CD4-positive, alpha-beta T cell treated with Interleukin-6 at 100 ng/mL for 8 hours (primary cell): ENCODE measurements at places on chromosomes 5 and 9.

DNA sequence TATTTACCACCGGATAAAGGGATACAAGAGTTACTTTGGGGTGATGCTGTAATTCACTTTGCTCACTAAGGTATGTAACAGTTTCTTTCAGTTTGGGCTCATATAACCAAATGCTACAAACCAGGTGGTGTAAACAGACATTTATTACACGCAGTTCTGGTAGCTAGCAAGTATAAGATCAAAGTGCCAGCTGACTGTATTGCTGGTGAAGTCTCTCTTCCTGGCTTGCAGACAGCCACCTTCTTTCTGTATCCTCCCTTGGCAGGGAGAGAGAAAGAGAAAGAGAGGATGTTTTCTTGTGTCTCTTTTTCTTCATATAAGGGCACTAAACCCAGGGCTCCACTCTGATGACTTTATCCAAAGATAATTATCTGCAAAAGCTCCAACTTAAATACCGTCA is 552.5 kb upstream of the FTMT start:
- no peak for DNase-seq

GRCh38 chr9:130129432-130130061 is 42.7 kb upstream of the NCS1 start:
- no peak for DNase-seq

- no peak for DNase-seq
Observed at GRCh38 chr9:551986-552929, 289.2 kb upstream of the DMRT1 start.

GRCh38 chr5:38766151-38766550 is 79.7 kb upstream of the OSMR start:
- DNase-seq, result no peak

DNA sequence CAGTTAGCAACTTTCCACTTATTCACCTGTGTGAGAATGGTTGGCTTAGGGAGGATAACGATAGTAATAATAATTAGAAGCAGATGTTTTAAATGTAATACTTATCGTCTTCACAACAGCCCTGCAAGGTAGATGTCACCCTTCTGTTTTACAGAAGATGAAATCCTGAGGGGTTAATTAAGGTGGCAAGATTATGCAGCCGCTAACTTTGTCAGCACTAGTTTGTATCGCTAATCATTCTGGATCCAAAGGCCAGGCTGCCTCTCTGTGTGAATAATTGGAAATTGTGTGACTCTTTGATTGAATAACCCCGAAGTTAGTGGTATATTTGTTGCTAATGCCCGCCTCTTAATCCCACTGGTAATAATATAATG is 635 bp downstream of the IFT74 start:
- no peak for DNase-seq

DNA sequence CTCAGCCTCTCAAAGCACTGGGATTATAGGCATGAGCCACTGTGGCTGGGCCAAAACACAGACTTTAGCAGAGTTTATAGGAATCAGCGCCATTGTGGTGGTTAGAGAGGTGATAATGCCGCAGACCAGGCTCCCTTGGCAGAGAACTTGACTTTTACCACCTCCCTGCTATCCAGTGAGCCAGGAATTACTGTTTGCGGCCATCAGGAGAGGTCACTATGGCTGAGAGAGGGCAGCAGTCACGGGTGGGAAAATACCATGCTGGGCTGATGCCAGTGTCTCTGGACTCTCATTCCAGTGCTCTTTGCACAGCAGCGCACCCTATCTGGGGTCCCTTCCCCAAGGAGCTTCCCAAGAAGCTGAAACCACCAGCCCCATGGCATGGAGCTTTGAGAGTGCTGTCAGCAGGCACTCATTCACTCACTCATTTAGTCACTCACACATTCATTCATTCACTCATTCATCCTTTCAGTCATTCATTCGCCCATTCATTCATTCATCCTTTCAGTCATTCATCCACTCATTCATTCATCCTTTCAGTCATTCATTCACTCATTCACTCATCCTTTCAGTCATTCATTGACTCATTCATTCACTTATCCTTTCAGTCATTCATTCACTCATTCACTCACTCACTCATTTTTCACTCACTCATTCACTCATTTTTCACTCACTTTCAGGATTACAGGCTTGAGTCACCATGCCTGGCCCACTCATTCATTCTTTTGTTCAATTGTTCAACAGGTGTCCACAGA is 27.3 kb upstream of the RNU6ATAC start:
- no peak for DNase-seq

GRCh38 chr5:180338001-180338707 is 15.0 kb downstream of the GFPT2 start:
- DNase-seq, result no peak

GRCh38 chr5:98314292-98314691 is 459.2 kb upstream of the RGMB start:
- DNase-seq, result no peak

DNA sequence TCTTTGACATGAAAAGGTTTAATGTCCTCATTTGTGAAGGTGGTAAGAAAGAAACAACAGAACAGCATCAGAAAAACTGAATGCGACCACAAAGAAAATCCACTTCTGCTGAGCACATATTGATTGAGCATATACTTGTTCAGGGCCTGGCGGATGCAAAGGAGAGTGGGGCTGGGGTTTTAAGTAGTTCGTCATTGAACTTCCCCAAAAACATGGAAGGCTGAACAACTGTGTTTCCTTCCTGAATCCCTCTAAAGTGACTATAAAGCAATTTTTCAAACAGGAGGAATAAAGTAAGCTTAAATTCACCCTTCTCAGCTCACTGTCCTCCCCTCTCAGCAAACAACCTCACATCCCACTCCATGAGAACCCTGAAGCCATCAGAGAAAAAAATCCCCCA is 262.9 kb downstream of the AGTPBP1 start:
- no peak for DNase-seq

DNA sequence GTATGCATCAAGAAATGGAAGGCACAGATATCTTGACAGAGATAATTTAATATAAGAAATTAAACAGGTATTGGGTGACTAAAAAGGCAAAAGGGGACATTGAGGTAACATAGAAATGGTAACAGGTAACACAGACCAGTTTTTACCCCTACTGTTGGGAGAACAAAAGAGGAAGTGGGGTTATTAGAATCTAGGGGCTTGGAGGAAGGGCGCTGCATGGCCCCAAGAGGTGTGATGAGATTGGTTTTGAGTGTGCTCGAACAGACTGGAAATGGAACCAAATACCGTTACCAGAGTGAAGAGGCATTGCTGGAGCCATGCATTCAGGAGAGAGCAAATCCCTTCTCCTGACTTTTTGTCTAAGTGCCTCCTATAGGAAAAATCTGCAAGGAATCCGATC is 193.9 kb downstream of the ALDH1A1 start:
- DNase-seq, result no peak

DNA sequence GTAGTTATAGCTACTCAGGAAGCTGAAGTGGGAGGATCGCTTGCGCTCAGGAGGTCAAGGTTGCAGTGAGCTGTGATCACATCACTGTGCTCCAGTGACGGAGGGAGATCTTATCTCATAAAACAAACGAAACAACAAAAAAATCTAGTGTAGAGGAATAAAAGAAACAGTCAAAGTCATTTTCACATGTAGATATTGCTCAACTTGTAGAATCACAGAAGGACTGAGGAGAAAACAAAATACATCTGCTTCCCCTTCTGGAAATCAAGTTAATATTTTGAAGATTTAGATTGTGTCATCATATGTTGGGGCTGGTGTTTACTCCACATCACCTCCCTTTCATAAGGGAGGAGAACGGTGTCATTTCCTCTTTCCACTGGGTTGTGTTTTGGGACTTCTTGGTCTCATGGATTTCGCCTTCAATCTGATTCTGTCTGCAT is 8.2 kb upstream of the SLC46A2 start:
- no peak for DNase-seq

GRCh38 chr5:146426853-146427618 is 20.1 kb upstream of the TCERG1 start:
- DNase-seq, result peak; percentile 29

DNA sequence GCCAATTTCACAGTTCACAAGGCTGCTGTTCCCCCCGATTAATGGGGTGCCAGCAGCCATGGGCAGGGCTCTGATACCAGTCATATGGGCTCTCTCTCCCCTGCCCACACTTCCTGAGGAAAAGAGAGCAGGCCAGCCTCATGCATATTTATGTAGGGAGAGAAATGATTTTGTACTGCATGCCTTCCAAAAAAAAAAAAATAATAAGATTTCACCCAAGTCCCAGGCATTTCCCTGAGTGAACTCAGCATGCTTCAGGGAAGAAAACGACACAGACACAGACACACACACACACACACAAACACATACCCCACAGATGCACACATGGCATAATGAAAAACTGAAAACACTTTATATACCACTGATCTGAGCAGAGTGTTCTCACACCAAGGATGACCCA is 232.8 kb downstream of the ASTN2 start:
- no peak for DNase-seq

- DNase-seq, result no peak
Observed at GRCh38 chr5:1699394-1699793, 100.2 kb downstream of the MRPL36 start.

DNA sequence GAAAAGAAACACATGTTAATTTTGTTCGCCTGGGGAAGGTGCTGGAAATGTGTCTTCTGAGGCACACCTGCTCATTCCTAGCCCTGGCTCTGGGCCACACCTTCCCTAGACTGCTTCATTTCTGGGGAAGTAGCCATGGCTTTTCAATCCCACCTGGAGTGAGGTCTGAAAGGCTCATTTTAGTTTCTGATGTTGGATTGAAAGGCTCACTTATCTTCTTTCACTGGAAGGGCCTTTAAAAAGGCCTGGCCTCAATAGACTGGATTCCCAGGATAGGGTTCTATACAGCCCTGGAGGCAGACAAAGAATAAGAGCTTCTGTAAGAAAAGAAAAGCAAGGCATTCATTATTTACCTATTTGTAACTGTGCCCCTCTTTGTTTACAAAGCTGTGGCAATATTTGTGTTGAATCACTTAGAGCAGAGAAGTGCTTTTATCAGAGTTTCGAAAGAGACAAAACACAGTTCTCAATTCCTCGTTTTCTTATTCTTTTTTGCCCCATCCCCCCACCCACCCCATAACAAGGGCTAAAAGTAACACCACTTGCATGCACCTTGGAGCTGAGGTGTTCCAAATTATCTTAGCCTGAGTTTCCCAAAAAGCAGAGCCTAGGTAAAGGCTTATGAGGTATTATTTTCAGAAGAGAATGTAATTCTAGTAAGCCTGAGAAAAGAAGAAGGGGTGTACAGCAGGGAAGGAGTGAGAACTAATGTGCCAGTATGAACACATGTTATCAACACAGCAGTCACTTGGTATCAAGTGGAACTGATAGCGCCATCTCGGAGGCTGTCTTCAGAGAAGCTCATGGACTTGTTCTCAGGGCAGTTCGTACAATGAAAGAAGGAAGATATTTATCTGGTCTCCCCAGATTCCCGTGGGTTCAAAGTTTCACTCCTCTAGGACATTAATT is 413.1 kb downstream of the KCTD16 start:
- DNase-seq, result no peak

DNA sequence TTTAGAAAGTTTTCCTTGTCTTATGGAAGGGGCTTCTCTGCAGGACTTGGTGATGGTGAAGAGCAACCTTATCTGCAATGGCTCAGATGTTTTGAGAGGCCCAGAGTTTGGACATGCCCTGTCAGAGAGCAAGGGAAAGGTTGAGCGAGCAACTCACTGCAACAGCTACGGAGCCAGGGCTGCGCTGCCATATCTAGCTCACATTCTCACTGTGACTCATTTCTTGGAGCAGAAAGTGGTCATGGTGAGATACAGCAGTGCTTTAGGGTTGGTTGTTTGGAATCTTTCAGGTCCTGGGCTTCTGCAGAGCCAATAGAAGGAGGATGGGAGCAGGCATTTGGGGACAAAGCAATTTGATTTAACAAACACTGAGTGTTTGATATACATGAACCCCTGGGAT is 12.3 kb downstream of the GLRA1 start:
- no peak for DNase-seq

- DNase-seq, result no peak
Observed at GRCh38 chr9:33332011-33332410, 41.7 kb downstream of the NFX1 start.

- no peak for DNase-seq
Observed at GRCh38 chr9:82757924-82758323, 305.0 kb downstream of the RASEF start.

- no peak for DNase-seq
Observed at GRCh38 chr9:100554935-100555401, 22.9 kb upstream of the CAVIN4 start.

DNA sequence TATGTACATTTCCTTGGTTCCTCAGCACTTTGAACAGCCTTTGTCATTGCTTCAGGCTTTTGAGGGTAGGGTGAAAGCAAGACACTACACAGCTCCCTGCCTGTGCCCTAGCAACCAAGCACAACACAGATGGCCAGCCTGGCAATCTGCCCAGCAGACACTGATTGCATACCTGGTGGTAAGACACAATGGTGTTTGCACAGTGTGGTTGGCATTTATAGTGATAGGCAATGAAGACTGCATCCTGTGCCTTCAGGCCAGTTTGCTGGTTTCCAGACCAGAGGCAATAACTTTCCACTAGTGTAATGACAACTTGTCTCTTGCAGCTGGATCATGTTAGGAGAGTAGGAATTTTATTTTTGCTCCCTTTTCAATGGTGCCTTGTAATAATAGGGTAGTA is 144.5 kb upstream of the TNC start:
- DNase-seq, result no peak

GRCh38 chr9:98075332-98075805 is 18.8 kb downstream of the NANS start:
- peak; percentile 33 for DNase-seq

GRCh38 chr5:103346162-103346748 is 87.7 kb downstream of the MACIR start:
- no peak for DNase-seq

GRCh38 chr5:169416583-169417196 is 115.8 kb upstream of the SLIT3 start:
- no peak for DNase-seq

- DNase-seq, result no peak
Observed at GRCh38 chr9:91564081-91564670, 140.5 kb upstream of the NFIL3 start.

DNA sequence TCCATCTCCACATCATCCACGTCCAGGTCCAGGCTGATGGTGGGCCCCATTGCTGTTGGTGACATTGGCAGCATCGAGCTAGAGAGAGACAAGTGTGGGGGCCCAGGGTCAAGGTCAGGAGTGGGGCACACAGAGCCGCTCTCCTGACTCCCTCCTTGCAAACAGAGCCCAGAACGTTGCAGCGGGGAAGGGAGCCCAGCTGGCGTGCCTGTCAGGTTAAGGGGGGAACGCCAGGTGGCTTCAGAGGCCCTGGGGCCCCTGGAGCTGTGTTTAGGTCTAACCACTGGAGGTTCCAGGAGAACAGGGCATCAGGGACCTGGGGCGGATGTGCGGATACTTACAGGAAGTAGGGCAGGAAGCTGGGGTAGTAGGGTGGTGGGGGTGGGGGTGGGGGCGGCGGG is 7.5 kb downstream of the RNF44 start:
- peak; percentile 83 for DNase-seq
